ENCODE measurements at places on chromosomes 2 and 18.

GRCh38 chr2:120616261-120616660, 119.4 kb upstream of the GLI2 start:
- DNase-seq, result no peak

DNA sequence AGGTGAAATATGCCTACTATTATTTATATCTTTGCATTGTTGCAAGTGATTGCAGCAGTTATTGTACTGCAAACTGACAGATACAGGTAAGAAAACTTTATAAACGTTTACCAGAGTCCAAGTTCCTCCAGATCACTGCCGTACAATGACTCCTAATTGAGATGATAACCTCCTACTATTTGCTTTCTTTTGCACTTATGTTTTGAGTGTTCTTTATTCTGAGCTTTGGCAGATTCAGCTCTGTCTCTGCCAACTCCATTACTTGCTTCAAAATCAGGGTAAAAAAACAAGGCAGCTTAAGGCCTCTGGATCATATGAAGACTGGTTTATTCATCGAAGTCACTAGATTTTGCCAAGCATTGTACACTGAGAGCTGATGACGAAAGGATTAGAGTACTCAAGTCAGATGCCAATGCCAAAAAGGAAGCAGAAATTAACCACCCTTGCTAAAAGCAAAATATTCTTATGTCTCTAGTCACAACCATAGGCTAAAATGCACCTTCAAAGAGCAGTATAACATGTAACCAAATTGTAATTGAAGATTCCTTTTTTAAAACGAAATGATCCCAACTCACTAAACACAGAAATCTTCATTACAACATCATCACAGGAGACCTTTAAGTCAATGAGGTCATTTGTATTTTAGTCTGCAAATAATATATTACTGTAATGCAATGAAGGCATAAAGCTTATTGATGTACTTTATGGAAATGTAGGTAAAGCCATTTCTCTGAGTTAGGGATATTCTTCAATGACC, 10.5 kb upstream of the IKZF2 start:
- DNase-seq, result no peak

GRCh38 chr18:9513971-9514512, 38.7 kb downstream of the RALBP1 start:
- DNase-seq, result no peak

DNA sequence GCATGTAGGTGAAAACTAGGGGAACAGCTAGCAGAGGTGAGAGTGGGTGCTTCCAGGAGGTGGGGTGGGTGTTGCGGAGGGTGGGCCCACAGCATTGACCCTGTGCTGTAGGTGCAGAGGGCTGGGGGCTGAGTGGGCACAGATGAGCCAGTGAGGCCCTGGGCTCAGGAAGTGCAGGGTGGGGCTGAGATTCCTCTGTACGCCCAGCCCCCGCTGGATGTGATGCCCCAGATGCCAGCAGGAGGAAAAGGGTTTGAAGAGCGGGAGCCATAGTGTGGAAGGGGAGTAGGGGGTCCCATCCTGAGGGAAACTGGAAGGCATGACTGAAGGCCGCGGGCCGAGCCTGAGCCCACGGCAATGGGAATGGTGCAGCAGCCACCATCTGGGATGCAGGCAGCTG, 14.1 kb upstream of the OTOS start:
- DNase-seq, result no peak
